ENCODE measurements at places on chromosomes 3 and 15.

DNA sequence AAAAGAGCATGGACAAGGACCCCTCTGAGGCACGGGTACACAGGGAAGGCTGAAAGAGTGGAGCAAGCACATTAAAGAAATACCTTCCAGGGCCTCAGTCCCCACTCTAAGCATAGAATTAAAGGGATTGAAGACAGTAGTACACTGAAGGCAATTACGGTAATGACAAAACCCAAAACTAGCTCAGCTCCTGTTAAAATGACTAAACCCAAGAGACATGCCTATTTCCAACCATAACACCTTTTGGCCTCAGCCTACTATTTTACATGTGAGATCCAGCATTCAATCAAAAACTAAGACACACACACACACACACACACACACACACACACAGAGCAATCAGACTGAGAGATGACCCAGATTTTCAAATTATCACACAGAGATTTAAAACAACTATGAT lies 19.8 kb downstream of the MAP4 start:
- no peak for DNase-seq

- DNase-seq, result no peak
Measured at GRCh38 chr3:15345066-15345607, 12.8 kb upstream of the SH3BP5 start.

DNA sequence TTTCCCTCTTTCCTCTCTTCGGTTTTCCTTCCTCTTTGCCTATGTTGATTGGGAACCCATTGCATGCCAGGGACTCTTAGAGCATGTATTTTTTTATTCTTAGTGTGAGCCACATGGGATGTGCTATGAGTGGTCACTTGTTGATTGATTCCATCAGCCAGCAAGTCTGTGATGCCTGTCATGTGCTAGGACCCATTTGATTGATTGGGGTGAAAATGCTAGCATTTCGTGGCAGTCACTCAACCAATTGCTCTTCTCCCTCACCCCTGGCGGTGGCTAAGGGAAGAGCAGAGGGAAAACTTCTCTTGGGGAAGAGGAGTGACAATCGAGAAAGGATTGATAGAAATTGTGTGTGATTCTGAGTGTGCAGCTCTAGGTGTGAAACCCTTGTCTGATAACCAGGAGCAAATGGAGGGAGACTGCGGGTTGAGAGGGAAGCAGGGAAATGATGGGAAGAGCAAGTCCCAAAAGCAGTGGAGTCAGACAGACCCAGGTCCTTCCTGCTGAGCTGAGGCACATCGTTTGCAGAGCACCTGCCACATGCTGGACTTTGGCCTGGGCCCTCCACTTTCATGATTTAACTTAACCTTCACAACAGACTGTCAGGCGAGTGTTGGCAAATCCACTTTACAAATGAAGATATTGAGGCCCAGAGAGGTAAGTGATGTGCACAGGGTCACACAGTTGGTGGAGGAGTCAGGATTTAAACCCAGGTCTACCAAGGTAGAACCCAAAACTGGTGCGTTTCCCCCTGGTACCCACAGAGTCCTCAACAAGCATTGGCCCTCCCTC lies 40.0 kb downstream of the SLC6A11 start:
- DNase-seq, result no peak

- no peak for DNase-seq
Measured at GRCh38 chr15:38536201-38536676, 28.4 kb downstream of the RASGRP1 start.

GRCh38 chr3:135155791-135156190 lies 360.7 kb downstream of the EPHB1 start:
- no peak for DNase-seq

- no peak for DNase-seq
Measured at GRCh38 chr3:47854720-47855455, 52.0 kb downstream of the DHX30 start.

DNA sequence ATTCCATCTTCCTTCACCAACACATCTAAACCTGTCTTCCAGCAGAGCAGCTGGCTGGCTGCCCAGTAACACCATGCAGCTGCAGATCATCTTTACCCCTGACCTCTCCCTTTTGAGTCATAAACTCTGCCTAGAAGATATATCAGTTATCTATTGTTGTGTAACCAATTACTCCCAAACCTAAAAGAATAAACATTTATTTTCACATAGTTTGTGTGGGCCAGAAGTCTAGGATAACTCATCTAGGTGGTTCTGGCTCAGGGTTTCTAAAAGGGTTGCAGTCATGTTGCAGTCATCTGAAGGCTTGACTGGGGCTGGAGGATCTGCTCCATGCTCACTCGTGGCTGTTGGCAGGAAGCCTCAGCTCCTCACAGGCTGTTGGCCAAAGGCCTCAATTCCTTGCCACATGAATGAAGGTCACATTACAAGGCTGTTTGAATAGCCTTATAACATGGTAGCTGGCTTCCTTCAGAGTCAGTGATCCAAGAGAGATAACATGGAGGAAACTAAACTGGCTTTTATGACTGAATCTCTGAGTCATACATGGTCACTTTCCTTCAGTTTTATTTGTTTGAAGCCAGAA lies 92.8 kb downstream of the GOLIM4 start:
- no peak for DNase-seq

DNA sequence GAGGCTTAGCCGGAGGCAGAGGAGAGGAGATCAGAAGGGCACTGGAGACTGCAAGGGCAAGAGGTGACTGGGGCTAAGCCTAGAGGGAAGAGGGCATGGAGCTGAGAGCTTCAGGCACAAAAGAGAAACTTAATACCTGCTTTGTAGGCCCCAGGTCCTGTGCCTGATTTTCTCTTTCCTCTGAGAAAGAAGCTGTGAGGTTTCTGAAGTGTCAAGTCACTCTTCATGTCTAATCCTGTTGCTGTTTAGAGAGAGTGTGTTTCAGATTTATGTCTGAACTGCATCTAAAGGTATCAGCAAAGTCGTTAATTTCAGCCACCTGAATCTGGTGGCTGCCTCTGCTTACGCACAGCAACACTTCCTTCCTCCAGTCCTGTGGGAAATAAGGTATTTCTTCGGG lies 106.9 kb upstream of the RNU6-1 start:
- no peak for DNase-seq

Measured in GM19239 (cell line).